RCC 7860 (cell line): ENCODE measurements at places on chromosomes 4 and X.

GRCh38 chrX:149916745-149917392 lies 12.5 kb upstream of the HSFX4 start:
- no peak for DNase-seq

- DNase-seq = no peak
These were observed 95.2 kb downstream of the MANBA start for GRCh38 chr4:102665527-102665926.

- DNase-seq = no peak
These were observed 44.5 kb upstream of the TBC1D9 start for GRCh38 chr4:140800666-140801065.

- DNase-seq = no peak
These were observed 100.3 kb upstream of the GUCY1A1 start for GRCh38 chr4:155566354-155566753.

DNA sequence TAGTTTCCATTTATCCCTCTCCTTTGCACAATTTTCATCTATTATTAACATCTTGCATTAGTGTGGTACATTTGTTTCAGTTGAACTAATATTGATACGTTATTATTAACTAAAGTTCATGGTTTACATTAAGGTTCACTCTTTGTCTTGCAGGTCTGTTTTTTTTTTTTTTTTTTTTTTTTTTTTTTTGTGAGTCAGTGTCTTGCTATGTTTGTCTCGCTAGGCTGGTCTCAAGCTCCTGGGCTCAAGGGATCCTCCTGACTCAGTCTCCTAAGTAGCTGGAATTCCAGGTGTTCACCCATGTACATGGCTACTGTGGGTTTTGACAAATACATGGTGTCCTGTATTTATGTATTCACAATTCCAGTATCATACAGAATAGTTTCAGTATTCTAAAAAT lies 6.8 kb downstream of the TBC1D19 start:
- peak; percentile 78 for DNase-seq

DNA sequence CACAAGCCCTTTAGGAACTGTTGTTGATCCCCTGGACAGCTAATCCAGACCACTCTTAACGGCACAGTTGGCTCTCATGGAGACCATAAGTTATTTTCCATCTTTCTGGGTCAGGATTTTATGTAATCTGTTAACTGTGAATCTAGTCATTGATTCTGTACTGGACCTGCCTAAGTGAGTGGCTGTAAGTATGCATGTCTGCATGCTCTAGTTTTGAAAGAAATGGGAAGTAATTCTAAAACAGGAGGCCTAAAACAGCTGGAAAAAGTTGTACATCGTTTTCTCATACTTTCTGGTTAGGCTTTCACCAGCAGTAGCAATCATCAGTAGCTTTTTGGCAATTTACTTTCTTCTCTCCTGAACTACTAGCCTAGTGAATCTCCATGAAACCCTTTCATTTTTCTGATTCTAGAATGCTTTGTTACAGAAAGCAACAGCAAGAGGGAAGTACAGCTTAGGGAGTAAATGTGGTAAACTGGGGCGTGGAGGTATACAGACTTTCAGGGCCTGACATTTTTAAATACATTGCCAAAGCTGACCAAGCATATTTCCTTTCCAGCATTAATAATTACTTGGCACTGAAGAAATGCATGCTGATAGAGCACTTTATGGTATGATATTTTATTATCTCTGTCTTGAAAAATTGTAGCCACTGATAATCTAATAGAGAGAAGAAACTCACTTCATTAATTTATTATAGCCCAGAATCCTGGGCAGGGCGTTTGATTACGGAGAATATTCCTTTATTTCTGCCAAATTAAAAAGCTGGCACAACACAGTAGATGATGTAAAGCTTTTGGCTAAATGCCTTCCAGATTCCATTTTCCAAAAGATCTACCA lies 202.7 kb downstream of the BANK1 start:
- DNase-seq = no peak

DNA sequence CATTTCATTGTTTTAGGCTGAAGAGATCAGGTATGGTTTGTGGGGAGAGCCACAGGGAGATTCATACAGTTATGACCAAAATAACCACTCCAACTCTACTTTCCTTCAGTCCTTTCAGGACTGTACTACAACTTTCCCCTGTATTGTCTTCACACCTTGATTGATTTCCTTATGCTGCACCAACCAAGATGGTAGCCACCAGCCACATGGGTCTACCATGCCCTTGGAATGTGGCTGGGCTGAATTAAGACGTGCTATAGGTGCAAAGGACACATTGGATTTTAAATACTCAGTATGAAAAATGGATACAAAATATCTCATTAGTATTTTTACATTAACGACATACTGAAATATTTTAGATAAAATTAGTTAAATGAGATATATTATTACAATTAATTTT lies 11.2 kb downstream of the IRF2 start:
- no peak for DNase-seq

DNA sequence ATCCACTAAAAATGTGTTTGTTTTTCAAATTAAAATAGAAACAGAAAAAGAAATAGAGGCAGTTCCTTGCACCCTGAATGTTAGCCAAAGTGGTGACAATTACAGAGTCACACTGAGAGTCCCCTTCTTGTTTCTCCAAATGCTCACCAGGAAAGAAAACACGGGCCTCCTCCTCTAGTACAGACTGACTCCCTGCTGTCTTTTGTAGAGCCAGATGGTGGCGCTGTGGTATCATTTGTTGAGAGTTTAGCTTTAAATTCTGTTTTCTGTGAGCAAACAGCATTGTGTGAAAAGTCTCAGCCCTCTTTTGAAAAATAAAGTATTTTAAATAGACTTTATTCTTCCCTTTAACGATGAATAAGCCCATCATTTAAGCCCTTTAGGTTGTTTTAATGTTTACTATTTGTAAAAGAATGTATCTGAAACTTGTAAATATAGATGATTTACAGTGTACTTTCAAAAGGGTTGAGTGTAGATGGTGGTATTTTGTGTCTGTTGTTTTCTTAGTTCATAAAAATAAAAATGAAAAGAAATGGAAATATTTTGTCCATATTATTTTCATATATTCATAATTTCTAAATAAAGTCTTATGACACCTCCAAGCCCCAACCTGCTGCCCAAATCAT lies 36.9 kb upstream of the ATOH1 start:
- DNase-seq = peak; percentile 10

DNA sequence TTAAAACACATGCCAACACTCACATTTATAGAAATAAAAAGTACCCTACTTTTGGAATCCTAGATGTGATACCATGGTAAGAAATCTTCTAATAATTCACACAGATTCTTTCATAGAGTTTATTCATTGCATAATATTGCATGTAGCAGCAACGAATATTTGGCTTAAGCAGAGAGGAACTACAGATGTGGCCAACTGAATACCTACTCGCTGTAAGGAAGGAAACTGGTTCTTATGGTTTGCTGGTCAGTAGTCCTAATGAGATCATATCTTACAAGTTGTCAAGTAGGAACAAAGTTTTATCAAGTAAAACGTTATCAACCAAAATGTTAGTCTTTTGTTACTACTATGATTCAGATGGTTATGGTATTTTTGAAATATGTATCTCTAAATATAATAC lies 996.1 kb downstream of the PDHA2 start:
- DNase-seq = no peak
